ENCODE measurements at places on chromosomes 7 and 10.

GRCh38 chr7:114802632-114803031 lies 119.3 kb upstream of the MDFIC start:
- DNase-seq, result no peak

DNA sequence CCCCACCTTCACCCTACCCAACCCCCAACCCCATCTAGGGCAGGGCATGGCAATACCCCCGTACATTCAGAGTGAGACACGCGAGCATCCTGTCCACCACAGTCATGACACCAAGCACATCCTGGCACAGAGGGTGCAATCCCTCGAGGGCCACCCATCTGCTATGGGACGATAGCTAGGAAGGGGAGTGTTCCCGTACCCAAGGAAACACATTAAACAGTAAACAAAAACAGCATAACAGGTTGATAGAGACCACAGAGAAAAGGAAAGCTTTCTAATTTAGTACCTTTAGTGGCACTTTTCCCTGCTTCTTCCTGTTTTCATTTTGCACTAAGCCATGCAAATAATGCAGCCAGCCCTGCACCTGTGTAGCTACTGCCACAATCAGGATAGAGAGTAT lies 2.3 kb upstream of the SMKR1 start:
- DNase-seq, result no peak

- no peak for DNase-seq
These were observed 87.8 kb downstream of the CFAP58 start for GRCh38 chr10:104441329-104442000.

GRCh38 chr7:138254444-138254843 lies 178.2 kb downstream of the AKR1D1 start:
- DNase-seq, result no peak

GRCh38 chr10:16116404-16117304 lies 256.3 kb upstream of the MINDY3 start:
- no peak for DNase-seq

DNA sequence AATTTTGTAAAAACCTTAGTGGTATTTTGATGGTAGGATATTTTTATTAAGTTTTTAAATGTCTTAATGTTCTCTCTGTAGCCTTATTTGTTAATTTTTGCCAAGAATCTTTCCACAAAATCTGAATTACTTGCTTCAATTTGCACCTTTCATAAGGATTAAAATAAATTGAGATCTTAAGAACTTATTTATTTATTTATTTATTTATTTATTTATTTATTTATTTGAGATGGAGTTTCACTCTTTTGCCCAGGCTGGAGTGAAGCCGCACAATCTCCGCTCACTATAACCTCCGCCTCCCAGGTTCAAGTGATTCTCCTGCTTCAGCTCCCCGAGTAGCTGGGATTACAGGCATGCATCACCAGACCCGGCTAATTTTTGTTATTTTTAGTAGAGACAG lies 98.6 kb downstream of the PPP1R9A start:
- no peak for DNase-seq

DNA sequence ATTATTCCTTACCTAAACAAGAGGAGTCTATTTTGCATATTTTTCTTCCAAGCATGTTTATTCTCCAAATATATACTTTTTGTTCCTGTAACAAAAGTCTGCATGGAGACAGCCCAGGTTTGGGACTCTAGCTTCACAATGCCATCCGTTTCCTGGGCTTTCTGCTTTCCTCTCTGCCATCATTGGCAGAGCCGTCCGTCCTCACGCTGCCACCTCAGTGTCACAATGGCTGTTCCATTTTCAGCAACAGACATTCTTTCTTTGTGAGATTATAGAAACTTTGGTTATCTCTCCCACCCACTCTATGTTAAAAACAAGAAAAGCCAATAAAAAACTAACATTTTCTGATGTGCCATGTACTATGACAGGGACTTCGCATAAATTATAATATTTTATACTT lies 825.2 kb downstream of the REEP3 start:
- no peak for DNase-seq

DNA sequence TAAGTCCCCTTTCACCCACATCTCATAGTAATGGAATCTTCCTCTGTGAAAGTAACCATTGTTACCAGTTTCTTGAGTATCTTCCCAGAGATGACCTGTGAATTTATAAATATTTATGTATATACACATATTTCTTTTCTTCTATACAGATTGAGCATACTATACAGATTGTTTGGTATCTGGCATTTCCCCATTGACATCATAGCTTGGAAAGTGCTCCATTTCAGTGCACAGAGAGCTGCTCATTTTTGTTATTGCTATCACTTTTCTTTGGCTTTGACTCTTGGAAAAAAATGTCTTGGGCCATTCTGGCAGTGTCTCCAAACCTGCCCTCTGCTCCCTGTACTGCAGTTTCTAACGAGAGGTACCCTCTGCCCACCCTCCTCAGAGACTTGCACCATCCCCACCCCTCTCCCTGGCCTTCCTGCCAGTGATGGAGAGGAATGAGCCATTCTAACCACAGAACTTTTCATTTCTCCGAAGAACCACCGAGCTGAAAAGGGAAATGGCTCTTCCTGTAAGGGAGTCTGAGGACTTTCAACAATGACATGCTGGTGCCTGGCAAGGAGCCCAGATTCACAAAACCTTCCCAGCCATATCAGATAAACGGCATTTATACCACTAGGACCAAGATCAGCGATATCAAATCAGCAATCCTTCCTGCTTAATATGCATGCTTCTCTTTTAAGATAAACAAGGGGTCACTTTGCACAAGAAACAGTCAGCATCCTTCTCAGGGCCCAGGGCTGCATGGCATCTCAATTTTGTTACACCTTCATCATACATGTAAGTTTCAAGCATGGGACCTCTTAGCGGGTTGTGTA lies 19.7 kb upstream of the CCSER2 start:
- peak; percentile 42 for DNase-seq

All from left ventricle myocardium superior (tissue), 1 donor.